Activated T-helper 1 cell treated with anti-CD3 and anti-CD28 coated beads, Interleukin-2, amount 50 U/mL, for 16 hours (primary cell): ENCODE measurements at places on chromosomes 6 and 20.

GRCh38 chr6:19380293-19380692 lies 456.9 kb upstream of the ID4 start:
- DNase-seq: no peak

GRCh38 chr6:37119387-37119886 lies 50.5 kb upstream of the PIM1 start:
- no peak for DNase-seq

DNA sequence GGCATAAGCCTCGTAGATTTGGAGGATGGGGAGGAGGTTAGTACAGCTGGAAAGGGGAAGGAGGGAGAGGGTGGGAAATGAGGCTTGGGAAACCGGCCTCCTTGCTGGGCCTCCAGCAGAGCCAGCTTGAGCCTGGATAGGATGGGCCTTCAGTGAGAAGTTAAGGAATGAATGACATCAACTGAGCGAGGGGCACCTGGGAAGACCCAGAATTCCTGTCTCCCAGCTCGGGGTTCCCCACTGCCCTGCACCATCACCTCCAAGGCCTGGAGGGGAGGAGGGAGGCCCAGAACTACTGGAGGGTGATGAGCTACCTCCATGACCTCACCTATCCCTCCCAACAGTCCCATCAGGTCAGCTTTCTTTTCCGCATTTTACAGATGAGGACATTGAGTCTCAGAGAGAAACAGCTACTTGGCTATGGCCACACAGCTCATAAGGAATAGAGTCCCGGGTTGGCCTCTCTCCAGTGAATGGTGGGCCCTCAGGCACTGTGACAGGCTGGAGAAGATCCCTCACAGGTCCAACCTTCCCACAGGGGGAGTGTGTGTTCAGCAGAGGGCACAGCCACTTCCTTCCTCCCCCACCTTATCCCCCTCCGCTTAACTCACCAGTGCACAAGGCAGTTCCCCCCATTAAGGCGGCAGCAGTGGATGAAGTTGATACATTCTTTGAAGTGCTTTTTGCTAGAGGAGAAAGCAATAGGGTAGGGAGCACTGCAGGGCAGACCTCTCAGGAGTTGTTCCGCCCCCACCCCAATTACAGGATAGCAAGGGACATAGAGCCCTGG lies 6.8 kb downstream of the DUSP15 start:
- DNase-seq: no peak

DNA sequence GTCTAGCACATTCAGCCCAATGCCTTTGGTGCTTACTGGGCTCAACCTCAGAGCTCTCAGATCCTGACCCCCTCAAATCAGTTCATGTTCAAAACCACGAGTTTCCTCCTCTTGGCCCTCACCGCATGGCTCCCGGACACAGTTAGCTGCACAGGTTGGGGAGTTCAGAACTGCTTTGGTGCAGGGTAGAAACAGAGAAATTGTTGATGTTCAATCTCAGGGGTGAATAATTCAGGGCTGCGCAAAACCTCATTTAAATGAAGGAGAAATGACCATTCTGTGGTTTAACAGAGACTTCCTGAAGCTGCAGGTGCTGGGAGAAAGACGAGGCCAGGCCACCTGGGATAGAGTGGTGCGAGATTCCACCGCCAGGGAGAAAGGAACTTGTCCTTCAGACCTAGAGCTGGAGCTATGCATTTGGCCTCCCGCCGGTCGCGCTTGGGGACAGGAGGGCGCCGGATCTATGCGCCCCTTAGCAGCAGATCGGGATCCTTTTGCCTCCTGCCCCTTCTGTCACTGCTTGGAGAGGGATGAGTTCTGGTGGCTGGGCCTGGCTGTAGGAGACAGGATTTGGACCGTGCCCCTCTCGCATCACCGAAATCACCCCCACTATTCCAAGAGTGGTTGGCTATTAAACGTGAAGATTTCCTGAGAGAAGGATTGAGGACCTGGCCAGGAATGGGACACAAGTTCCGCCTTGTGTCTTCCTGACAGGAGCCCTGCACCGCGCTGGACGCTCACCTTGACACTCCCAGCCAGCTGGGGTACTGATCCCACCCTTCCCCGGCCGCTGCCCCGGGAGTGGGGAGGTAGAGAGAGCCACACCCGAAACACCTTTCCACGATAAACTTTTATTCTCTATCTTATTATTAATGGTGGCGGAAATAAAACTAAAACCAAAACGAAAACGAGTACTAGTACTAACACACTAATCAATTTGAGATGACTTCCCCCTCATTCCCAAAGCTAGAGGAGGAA lies 767 bp upstream of the PAX1 start:
- no peak for DNase-seq

DNA sequence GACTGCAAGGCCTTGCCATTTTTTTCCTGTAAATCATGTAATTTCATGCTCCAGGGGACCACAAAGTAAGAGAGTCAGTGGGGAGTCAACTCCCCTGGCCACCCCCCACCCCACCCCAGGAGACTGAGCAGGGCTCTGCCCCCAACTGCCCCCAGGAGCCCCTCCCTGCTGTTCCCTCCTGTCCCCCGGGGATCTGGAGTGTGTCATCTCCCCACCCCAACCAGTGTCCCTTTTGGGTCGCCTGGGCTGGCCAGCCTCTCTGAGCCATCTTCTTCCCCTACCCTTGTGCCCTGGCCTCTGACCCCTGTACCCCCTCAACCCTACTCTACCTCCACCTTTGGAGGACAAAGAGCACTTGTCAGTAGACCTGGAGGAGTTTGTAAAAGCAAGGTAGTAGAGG lies 29.4 kb downstream of the FOXP4 start:
- no peak for DNase-seq

GRCh38 chr6:15508441-15508871 lies 154.4 kb downstream of the DTNBP1 start:
- no peak for DNase-seq

GRCh38 chr6:76221525-76221924 lies 149.1 kb upstream of the IMPG1 start:
- DNase-seq: no peak

DNA sequence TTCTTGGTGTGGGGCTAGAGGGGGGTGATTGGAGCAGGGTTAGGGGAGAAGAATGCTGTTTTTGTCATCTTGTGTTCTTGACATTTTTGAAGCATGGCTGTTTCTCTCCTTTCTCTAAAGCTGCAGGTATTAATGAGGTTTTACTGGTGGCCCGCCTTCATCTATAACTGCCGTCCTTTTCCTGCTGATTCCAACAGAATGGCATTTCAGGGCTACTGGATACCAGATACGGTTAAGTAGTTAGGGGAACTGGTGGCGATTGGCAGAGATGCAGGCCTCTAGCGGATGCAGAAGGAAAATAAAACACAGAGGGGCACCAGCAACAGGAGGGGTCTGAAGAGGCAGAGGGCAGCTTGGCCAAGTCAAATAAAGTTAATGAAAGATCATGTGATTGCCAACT lies 89.7 kb upstream of the EEF1E1 start:
- no peak for DNase-seq

- DNase-seq: no peak
These were observed 443.0 kb downstream of the TFAP2B start for GRCh38 chr6:51261691-51262090.

- no peak for DNase-seq
These were observed 71.4 kb downstream of the JARID2 start for GRCh38 chr6:15317251-15317650.

- DNase-seq: no peak
These were observed 362.2 kb upstream of the IRAK1BP1 start for GRCh38 chr6:78505178-78505577.
